ENCODE measurements at places on chromosomes 3 and 15.

GRCh38 chr3:134155446-134155845 is 95.2 kb downstream of the RYK start:
- H3K36me3 ChIP-seq = peaks cover 53% of the 10 kb centered on the region
- no peak for DNase-seq
- no peak overlapping the region for H3K27ac ChIP-seq
- H3K4me1 ChIP-seq = no peaks in the 10 kb centered on the region

DNA sequence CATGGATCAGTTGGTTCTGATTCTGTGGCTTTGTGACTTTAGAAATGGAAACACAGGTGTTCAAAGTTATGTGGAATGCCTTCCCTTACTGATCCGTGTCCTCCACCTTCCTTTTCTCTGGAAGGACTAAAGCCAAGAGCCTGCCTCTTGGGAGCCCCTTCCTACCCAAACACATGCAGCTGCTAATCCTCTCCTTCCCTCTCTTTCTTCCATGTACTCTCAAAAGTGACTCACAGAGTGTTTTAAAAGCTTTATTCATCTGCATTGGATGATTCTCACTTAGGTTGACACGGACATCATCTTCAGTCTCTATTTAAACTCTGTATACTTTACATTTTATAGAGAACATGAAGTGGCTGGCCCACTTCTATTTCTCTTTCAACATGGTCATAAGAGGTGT is 856.5 kb upstream of the ARPP21 start:
- no peaks in the 10 kb centered on the region for H3K4me1 ChIP-seq
- no peak overlapping the region for H3K4me3 ChIP-seq
- no peak for DNase-seq
- no peaks in the 10 kb centered on the region for H3K36me3 ChIP-seq
- H3K27me3 ChIP-seq = no peaks in the 10 kb centered on the region

DNA sequence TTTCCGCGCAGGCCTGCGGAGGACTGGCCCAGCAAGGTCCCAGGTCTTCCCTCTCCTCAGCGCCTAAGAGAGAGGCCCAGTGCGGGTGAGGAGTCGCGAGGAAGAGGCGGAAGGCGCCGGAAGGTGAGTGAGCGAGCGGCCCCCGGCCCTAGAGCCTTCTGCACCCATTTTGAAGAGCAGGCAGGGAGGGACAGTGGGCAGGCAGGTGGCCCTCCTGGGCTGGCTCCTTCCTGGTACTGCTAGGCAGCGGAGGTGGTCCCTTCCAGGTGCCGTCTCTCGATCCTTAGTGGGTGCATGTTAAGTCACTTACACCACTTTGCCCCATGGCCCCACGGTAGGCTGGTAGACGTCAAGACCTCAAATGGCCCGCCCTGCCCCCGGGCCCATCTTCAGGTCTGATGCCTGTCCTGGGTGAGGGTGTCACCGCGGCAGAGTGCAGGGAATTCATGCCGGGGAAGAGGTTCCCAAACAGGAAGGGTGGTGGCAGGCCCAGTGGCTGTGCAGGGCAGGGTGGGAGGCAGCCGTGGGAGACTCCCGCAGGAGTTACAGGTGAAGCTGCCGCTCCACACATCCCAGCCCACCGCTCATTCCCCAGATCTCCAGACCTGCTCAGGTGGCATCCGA is 14.4 kb downstream of the PAK6 start:
- H3K27ac ChIP-seq = peak overlapping the region; percentile 81
- peaks cover 46% of the 10 kb centered on the region for H3K4me1 ChIP-seq
- H3K36me3 ChIP-seq = peaks cover 5% of the 10 kb centered on the region
- peak overlapping the region; percentile 64 for H3K4me3 ChIP-seq
- no peak for DNase-seq
- H3K27me3 ChIP-seq = peaks cover 2% of the 10 kb centered on the region

- H3K4me3 ChIP-seq = no peak overlapping the region
- H3K36me3 ChIP-seq = peaks cover 32% of the 10 kb centered on the region
- no peak for DNase-seq
- no peak overlapping the region for H3K27ac ChIP-seq
Observed at GRCh38 chr15:74019734-74020133, 25.2 kb downstream of the PML start.
